ENCODE measurements at places on chromosomes 4 and X. TPM values are rescaled to one million over a fixed set of nuclear protein-coding genes. Genes with fewer than 3 reads are reported as not detected.

DNA sequence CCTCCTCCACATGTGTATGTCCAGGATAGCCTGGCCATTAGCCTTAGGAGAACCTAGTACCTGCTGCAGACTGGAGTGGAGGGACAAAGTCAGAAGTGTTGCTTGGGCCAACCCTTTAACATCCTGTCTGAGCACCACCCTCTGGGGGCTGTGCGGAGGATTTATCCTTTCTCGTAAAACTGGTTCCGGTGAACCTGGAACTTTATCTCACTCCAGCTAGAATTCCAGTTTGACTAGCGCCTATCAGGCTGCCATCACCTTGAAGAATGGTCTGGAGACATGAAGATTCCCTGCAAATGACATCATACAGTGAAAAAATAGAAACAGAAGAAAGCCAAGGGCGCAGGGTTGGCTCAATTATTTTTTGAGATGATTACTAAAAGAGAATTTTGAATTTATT is 4.0 kb downstream of the TCEAL8 start:
- H3K4me3 ChIP-seq: no peak overlapping the region
- peaks cover 3% of the 10 kb centered on the region for H3K36me3 ChIP-seq
- no peak overlapping the region for H3K27ac ChIP-seq
- H3K27me3 ChIP-seq: no peaks in the 10 kb centered on the region
- H3K4me1 ChIP-seq: peaks cover 12% of the 10 kb centered on the region

- no peak overlapping the region for H3K4me3 ChIP-seq
- no peaks in the 10 kb centered on the region for H3K27me3 ChIP-seq
- H3K4me1 ChIP-seq: no peaks in the 10 kb centered on the region
- no peak overlapping the region for H3K27ac ChIP-seq
- no peaks in the 10 kb centered on the region for H3K36me3 ChIP-seq
- no peak for DNase-seq
Measured at GRCh38 chr4:144967161-144967560, 130.8 kb downstream of the ANAPC10 start.

DNA sequence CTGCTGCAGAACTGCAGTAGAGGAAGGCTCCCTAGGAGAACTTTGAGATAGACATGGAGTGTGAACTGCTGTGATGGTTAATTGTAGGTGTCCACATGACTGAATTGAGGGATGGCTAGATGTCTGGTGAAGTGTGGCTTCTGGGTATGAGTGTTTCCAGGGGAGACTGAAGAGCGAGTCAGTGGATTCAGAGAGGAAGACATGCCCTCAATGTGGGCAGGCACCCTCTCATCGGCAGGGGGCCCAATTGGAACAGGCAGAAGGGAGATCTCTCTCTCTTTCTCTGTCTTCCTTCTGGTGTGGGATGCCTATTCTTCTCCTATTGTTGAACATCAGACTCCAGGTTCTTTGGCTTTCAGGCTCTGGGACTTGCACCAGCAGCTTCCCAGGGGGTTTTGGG is 304.7 kb upstream of the GATB start:
- peaks cover 31% of the 10 kb centered on the region for H3K4me1 ChIP-seq
- H3K4me3 ChIP-seq: no peak overlapping the region
- no peaks in the 10 kb centered on the region for H3K36me3 ChIP-seq
- peak; percentile 34 for DNase-seq
- no peak overlapping the region for H3K27ac ChIP-seq

GRCh38 chr4:605702-606425 is 19.5 kb upstream of the PDE6B start:
- peaks cover 6% of the 10 kb centered on the region for H3K27me3 ChIP-seq
- DNase-seq: no peak
- H3K27ac ChIP-seq: no peak overlapping the region

GRCh38 chr4:155632310-155632840 is 34.3 kb upstream of the GUCY1A1 start:
- no peaks in the 10 kb centered on the region for H3K36me3 ChIP-seq
- no peak overlapping the region for H3K27ac ChIP-seq

The HS6ST2 gene
- not detected for total RNA-seq

The AFAP1 gene
- total RNA-seq: 9.8 TPM

The SASH3 gene
- 69.0 TPM for total RNA-seq

GRCh38 chr4:127672111-127672510 is 39.4 kb downstream of the INTU start:
- DNase-seq: no peak
- no peaks in the 10 kb centered on the region for H3K36me3 ChIP-seq
- H3K27me3 ChIP-seq: no peaks in the 10 kb centered on the region
- no peak overlapping the region for H3K4me3 ChIP-seq
- H3K4me1 ChIP-seq: no peaks in the 10 kb centered on the region

The UGT2A1 gene
- total RNA-seq: 0.22 TPM

- H3K4me1 ChIP-seq: peaks cover 6% of the 10 kb centered on the region
- peaks cover 2% of the 10 kb centered on the region for H3K36me3 ChIP-seq
- H3K27ac ChIP-seq: no peak overlapping the region
- no peak for DNase-seq
Measured at GRCh38 chrX:16592194-16592770, 57.7 kb upstream of the S100G start.

GRCh38 chr4:166675411-166675810 is 558.9 kb downstream of the SPOCK3 start:
- H3K4me1 ChIP-seq: no peaks in the 10 kb centered on the region
- H3K27ac ChIP-seq: no peak overlapping the region
- H3K27me3 ChIP-seq: no peaks in the 10 kb centered on the region
- DNase-seq: no peak

The TBC1D14 gene
- 34.1 TPM for total RNA-seq

The GLRB gene
- total RNA-seq: not detected

GRCh38 chrX:108211301-108211700 is 119.7 kb downstream of the ATG4A start:
- no peak for DNase-seq
- no peaks in the 10 kb centered on the region for H3K27me3 ChIP-seq
- no peaks in the 10 kb centered on the region for H3K36me3 ChIP-seq
- no peak overlapping the region for H3K4me3 ChIP-seq
- no peak overlapping the region for H3K27ac ChIP-seq
- H3K4me1 ChIP-seq: no peaks in the 10 kb centered on the region

- no peaks in the 10 kb centered on the region for H3K27me3 ChIP-seq
- H3K4me1 ChIP-seq: no peaks in the 10 kb centered on the region
- no peaks in the 10 kb centered on the region for H3K36me3 ChIP-seq
- H3K27ac ChIP-seq: no peak overlapping the region
- H3K4me3 ChIP-seq: no peak overlapping the region
- DNase-seq: no peak
Measured at GRCh38 chr4:109094056-109094455, 208.4 kb downstream of the COL25A1 start.

The C4orf50 gene
- 0.20 TPM for total RNA-seq

DNA sequence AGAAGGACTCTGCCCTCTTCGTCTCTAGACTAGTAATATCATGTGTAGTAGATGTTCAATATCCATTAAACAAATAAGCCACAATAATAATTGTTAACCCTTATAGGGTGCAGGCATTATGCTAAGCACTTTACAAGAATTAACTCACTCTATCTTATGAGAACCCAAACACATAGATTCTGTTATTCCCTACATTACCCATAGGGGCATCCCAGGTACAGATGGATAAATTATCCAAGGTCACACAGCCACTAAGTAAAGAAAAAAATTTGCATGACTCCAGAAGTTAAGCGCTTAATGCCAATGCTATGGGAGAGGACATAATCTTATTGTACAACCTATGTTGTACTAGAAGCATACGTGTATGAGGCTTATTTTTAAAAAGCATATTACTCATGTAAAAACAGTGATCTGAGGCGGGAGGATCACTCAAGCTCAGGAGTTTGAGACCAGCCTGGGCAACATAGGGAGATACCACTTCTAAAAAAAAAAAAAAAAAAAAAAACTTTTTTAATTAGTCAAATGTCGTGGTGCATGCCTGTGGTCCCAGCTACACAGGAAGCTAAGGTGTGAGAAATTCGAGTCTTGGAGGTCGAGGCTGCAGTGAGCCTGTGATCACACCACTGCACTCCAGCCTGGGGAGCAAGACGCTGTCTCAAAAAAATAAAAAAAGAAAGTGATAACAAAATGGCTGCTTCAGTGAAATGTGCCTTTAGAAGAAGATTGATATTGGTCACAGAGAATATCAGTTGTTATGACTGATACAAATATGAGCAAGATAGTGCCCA is 13.6 kb downstream of the LDB2 start:
- no peaks in the 10 kb centered on the region for H3K27me3 ChIP-seq
- H3K36me3 ChIP-seq: no peaks in the 10 kb centered on the region
- H3K4me1 ChIP-seq: peaks cover under 1% of the 10 kb centered on the region

DNA sequence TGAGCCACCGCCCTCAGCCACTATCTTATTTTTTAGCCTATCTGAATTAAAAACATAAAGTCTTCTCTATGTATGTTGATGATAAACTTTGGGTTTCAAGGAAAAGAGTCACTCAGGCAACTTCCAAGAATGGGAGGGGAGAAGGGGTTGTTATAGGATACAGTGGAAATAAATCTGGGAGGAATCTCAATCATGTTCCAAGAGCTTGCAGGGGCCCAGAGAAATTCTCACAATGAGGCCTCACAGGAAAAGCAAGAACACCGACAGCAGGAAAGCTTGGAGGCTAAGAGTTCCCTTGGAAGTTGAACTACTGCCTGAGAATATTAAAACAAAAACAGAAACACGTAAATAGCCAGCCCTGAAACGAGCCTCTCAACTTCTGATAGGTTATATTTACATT is 384.6 kb upstream of the IGFBP7 start:
- no peaks in the 10 kb centered on the region for H3K36me3 ChIP-seq
- no peak overlapping the region for H3K4me3 ChIP-seq
- no peaks in the 10 kb centered on the region for H3K27me3 ChIP-seq

DNA sequence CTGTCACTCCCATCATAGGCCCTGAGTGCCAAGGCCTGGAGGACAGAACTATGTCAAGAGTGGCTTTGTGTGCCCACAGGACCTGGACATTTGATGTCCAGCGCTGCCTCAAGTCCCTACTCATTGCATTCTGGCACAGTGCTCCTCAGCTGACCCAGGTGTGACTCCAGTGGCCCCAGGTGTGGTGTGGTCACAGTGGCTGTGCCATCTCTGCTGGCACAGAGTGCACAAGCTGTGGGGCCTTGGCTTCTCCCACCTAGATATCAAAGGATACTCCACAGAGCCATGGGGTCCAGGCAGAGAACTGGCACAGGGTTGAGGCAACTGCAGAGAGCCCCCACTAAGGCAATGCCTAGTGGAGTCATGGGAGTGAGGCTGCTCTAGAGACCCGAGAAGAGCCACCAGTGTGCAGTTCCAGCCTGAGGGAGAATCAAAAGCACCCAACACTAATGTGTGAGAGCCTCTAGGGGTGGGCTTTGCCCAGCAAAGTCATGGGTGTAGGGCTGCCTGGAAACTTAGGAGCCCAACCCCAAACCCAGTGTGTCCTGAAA is 25.6 kb downstream of the PYURF start:
- no peak for DNase-seq
- H3K4me1 ChIP-seq: no peaks in the 10 kb centered on the region
- H3K27ac ChIP-seq: no peak overlapping the region

DNA sequence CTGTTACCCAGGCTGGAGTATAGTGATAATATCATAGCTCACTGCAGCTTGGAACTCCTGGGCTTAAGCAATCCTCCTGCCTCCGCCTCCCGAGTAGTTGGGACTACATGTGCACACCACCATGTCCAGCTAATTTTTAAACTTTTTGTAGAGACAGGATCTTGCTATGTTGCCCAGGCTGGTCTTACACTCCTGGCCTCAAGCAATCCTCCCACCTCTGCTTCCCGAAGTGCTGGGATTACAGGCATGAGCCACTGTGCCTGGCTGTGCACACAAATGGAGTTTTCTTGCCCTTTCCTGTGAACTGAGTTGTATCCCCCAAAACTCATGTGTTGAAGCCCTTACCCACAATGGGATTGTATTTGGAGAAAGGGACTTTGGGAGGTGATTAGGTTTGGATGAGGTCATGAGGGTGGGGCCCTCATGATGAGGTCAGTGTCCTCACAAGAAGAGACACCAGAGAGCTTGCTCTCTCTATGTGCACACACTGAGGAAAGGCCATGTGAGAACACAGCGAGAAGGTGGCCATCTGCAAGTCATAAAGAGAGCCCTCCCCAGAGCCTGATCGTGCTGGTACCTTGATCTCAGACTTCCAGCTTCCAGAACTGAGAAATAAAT is 40.1 kb downstream of the DDX3X start:
- no peak for DNase-seq
- H3K4me3 ChIP-seq: no peak overlapping the region

GRCh38 chr4:86972997-86973396 is 38.2 kb downstream of the AFF1 start:
- H3K4me1 ChIP-seq: peaks cover 15% of the 10 kb centered on the region
- no peak overlapping the region for H3K27ac ChIP-seq
- no peaks in the 10 kb centered on the region for H3K36me3 ChIP-seq
- H3K4me3 ChIP-seq: no peak overlapping the region

DNA sequence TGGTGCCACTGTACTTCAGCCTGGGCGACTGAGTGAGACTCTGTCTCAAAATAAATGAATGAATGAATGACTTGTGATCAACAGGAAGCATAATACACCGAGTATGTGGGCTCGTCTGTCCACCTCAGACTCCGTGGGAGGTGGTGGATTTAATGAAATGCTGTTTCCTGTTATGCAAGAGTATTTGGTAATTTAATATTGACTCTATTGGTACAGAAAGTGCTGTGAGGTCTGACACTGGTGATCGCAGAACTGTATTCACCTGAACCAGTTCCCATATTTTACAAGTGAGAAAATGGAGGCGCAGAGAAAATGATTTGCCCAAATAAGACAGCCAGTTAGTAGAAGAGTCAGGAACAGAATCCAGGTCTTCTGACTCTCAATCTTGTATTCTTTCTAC is 423.3 kb downstream of the RAPGEF2 start:
- no peak overlapping the region for H3K4me3 ChIP-seq
- no peak overlapping the region for H3K27ac ChIP-seq
- H3K4me1 ChIP-seq: no peaks in the 10 kb centered on the region
- no peak for DNase-seq
